T-helper 2 cell treated with Interferon-gamma antibody and Interleukin-4, amounts not matched to agents 100 ng/mL and 5 ng/mL, for 36 hours (primary cell): ENCODE measurements at places on chromosomes 7 and 10. TPM values are rescaled to one million over a fixed set of nuclear protein-coding genes. Genes with fewer than 3 reads are reported as not detected.

Gene SLC39A12
- not detected in 2 replicates for total RNA-seq

Gene SH2D4B
- total RNA-seq: 0.07 and 0.14 TPM in 2 replicates

Gene GRID2IP
- 0.07 TPM in 1 of 2 replicates, not detected in the other for total RNA-seq

Gene HABP2
- not detected in 2 replicates for total RNA-seq

Gene OR2A5
- not detected in 2 replicates for total RNA-seq

Gene TMEM229A
- not detected in 2 replicates for total RNA-seq

Gene CYP3A7
- total RNA-seq: not detected in 2 replicates

Gene OR9A2
- not detected in 2 replicates for total RNA-seq

Gene CASTOR2
- total RNA-seq: 3.7 TPM in 2 replicates

Gene GBX1
- not detected in 2 replicates for total RNA-seq

Gene OR2A42
- total RNA-seq: 0.16 TPM in 1 of 2 replicates, not detected in the other

Gene ACSM6
- total RNA-seq: not detected in 2 replicates

Gene SLC29A4
- total RNA-seq: 0.27 and 0.59 TPM in 2 replicates

Gene SPDYE9
- total RNA-seq: not detected in 2 replicates

Gene IL2RA
- total RNA-seq: 239 and 245 TPM in 2 replicates

Gene PDE6C
- not detected in 2 replicates for total RNA-seq
